Activated CD4-positive, alpha-beta T cell treated with anti-CD3 and anti-CD28 coated beads, Interleukin-2, amount 10 ng/mL, durations not matched to agents 24 days and 14 days (primary cell): ENCODE measurements at places on chromosomes 1 and 21. TPM values are rescaled to one million over a fixed set of nuclear protein-coding genes. Genes with fewer than 3 reads are reported as not detected.

OR6Y1 gene
- total RNA-seq = not detected in 2 replicates

KRTAP11-1 gene
- total RNA-seq = not detected in 2 replicates

PLA2G4A gene
- 0.28 and 0.44 TPM in 2 replicates for total RNA-seq

KIFAP3 gene
- 11.9 and 12.8 TPM in 2 replicates for total RNA-seq

PPFIA4 gene
- 34.2 and 35.1 TPM in 2 replicates for total RNA-seq

HOOK1 gene
- 1.6 and 2.1 TPM in 2 replicates for total RNA-seq

CLDN17 gene
- not detected in 2 replicates for total RNA-seq

RAB42 gene
- 0.09 TPM in 1 of 2 replicates, not detected in the other for total RNA-seq

CFHR5 gene
- total RNA-seq = not detected in 2 replicates

LRRC52 gene
- not detected in 2 replicates for total RNA-seq

SYT14 gene
- not detected in 2 replicates for total RNA-seq

FAM72A gene
- total RNA-seq = 29.1 and 35.5 TPM in 2 replicates

IQCC gene
- 6.1 and 6.4 TPM in 2 replicates for total RNA-seq

BSND gene
- total RNA-seq = not detected in 2 replicates

GRCh38 chr1:208741296-208741695 is 497.1 kb upstream of the PLXNA2 start:
- no peak for DNase-seq

DNA sequence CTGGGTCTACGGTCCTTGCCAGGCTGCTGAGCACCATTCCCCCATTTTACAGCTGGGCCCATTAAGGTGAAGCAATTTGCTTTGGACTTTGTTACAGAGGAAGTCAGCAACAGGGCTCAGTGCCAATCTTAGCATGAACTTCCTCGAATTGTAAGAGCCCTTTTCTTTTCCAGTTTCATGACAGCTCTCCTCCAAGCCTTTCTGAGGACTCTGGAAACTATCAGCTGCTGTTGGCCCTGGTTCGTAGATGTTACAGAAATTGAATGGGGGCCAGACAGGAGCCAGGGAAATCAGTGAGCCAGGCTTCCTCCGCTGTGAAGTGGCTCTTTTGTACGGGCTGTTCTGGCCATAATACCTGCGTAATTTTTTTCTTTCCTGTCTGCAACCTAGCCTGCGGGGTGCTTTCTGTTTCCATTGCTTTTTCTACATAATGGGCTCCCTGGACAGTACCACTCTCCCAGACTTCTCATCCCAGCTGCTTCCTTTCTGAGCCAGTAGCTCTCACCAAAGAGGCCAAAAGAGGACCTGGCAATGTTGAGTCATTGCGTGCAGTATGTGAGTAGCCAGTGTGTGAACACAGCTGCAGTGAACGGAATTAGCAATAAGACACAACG is 386.3 kb downstream of the DISC1 start:
- DNase-seq = no peak

GRCh38 chr1:70455291-70455690 is 44.2 kb downstream of the CTH start:
- no peak for DNase-seq

DNA sequence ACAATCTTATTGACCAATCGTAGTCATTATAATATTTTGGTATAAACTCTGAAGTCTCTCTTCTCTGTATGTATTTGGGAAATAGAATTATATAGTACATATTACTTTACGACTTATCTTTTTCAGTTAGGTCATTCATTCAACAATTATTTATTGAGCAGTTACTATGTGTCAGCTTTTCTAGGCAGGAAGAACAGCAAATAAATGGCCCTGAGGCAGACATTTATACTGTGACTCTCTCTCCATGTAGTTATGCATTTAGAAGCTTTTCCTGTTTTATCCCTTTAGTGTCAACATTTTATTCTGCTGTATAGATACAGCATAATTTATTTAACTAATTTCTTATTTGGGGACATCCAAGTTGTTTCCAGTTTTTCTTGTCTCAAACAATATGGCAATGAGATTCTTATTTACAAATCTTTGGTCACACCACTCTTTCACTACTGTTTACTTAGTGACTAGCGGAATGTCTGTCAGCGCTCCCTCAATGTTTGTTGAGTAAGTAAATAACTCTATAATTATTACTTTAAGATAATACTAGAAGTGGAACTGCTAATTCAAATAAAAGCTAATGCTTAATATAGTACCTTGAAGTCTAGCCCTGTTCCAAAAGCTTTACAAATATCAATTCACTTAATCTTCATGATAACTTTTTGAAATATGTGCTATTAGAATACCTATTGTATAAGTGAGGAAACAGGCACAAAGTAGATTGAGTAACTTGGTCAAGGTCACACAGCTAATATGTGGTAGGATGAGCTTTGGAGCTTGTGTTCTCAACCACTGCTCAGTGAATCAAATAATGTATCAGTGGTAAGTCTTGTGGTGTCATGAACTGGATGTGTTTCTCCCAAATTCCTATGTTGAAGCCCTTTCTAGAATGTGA is 465.6 kb downstream of the SIPA1L2 start:
- no peak for DNase-seq

DNA sequence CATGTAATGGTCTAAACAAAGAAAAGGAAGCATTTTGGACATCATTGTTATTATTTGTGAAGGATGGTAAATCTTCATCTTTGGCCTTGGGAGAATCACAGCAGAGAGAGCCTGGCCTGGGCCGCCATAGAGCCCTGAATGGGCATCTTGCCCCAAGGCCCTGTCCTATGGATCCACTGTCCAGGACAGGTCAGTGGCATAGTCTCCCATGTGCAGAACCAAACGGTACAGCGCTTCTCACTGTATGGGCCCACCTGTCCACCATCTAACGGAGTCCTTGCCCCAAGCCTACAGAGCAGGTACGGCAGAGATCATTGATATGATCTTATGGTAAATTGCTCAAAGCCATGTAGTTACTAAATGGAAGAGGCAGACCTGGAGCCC is 185.7 kb downstream of the FOXD2 start:
- no peak for DNase-seq

DNA sequence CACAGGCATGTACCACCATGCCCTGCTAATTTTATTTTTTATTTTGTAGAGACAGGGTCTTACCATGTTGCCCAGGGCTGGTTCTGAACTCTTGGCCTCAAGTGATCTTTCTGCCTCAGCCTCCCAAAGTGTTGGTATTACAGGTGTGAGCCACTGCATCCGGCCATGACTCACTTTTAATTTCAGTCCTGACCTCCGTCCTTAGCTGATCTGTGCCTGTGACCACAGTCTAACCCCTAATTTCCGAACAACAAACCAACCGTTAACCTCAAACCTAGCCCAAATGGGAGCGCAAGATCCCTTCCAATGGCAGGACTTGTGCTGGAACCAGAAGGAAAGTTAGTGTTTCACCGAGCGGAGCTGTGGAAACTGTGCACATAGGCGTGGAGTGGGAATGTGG is 29.3 kb upstream of the MAN1C1 start:
- no peak for DNase-seq

- DNase-seq = no peak
Measured at GRCh38 chr1:166193057-166193698, 26.4 kb upstream of the FAM78B start.

DNA sequence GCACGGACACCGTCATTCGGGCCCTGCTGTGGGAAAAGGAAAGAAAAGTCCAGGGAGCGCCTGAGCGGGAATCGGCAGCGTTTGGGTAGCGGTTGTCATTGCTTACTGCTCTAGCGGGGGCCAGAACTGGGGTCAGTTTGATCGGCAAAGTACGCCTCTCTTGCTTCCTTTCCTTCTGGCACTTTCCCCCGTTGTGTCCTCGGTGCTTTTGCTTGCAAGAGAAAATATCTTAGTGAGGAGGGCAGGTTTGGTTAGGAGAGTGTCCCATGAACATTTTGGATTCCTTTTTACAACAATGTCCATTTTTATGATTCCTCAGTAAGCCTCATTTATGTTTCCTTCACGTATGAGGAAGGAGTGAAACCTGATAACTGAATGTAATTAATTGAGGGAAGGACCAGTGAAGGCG is 670 bp downstream of the ST3GAL3 start:
- no peak for DNase-seq

- no peak for DNase-seq
Measured at GRCh38 chr1:152086760-152087159, 2.1 kb downstream of the TCHHL1 start.

DNA sequence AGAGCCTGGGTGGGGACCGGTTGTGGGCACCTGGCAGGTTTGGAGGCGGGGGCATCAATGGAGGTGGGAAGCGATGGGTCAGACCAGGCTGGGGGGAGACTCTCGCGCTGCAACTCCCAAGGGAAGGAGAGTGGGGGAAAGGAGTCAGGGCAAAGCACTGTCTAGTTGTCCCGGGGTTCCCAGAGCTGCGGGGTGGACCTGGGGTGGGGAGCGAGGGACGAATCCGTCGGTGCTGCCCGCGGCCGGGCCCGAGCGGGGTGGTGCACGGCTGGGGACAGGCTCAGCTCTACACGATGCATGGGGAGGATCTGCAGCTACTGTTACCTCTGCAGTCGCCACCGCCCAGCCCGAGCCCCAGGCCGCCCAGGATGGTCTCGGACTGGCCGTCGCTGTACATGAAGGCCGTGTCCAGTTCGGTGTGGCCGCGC is 427 bp downstream of the AKR7A2 start:
- DNase-seq = no peak

DNA sequence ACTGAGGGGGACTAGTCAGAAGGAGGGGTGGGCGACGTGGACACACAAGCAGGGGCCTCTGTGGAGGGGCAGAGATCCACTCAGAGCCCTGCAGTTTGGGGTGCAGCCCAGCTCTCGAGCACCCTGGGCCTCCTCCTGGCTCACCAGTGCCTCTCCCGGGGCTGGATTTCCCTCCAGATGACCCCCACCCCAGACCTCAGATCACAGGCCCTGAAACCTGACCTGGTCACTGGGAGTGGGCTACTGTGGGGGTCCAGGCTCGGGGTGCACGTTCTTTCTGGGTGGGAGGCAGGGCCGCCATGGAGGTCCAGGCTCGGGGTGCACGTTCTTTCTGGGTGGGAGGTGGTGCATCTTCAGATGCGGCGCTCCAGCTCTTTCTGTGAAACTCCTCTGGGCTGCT is 10.3 kb upstream of the LHX4 start:
- no peak for DNase-seq

DNA sequence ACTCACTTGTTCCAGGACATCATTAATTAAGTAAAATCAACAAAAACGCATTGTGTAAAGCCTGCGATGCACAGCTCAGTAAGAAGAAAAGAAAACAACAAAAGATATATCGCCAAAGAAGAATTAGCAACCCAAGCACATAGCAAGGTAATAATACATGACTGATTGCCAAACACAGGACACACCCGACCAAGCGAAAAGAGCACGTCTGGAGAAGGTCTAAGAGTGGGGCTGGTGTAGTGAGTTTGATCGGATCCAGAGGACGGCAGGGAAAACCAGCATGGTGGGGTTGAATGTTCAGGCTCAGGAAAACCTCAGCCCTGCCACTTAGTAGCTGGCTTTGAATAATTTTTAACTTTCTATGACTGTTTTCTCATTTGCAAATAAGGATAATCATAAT is 69.8 kb downstream of the JAK1 start:
- DNase-seq = no peak

- no peak for DNase-seq
Measured at GRCh38 chr1:96808191-96808590, 86.6 kb downstream of the PTBP2 start.

DNA sequence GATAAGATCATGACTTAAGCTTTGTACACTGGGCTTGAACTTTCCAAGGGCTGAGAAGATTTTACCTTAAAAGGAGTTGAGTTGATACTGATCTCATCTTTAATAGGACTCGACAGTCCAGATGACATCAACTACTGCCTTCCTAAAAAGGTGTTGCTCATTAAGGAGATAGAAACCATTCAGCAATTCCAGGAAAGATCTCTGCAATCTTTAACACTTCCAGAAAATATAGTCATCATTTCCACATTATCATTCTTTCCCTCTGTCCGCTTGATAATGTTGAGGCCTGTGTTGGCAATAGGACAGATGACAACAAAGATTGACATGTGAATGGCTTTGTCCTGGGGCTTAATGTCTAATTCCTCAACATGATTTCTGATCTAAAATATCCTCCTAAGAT is 145.4 kb upstream of the C1orf21 start:
- DNase-seq = no peak

DNA sequence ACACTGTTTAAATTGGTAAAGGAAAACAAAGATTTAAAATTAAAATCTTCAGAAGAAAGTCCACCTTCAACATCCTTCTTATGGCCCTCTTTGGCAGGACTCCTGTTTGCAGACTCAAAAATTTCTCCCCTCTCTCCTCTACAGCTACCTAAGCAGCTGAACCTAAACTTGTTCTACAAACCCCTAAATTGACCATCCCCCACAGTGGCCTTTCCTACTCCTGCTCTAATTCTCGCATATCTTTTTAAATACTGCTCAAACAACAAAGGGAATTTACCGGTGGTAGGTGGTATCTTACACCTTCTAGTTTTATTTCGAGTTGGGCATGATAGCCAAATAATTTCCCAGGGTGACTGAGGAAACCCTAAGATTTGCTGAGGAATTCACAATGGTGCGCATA is 53.5 kb upstream of the PDC start:
- no peak for DNase-seq

GRCh38 chr1:89261926-89262515 is 10.6 kb downstream of the GBP5 start:
- DNase-seq = no peak

DNA sequence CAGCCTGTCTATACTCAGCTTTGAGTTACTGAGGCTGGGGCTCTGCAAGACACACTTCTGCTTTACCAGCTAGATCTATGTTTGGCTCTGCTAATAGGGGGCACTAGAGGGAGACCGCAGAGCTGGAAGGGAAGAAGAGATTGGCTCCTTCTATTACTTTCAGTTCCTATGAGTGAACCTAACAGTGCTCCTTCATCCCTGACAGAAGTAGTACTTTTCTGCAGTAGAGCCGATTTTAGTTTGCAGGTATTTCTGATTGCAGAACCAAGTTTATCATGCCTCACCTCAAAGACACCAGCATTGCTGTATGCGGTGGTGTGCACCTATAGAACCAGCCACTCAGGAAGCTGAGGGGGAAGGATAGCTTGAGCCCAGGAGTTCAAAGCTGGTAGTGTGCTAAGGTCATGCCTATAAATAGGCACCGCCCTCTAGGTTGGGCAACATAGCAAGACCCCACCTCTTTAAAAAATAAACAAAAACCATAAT is 5.7 kb upstream of the ZDHHC18 start:
- DNase-seq = peak; percentile 75

- peak; percentile 90 for DNase-seq
Measured at GRCh38 chr1:89987159-89987819, 7.6 kb upstream of the ZNF326 start.
